ENCODE measurements at places on chromosomes 2 and 18.

DNA sequence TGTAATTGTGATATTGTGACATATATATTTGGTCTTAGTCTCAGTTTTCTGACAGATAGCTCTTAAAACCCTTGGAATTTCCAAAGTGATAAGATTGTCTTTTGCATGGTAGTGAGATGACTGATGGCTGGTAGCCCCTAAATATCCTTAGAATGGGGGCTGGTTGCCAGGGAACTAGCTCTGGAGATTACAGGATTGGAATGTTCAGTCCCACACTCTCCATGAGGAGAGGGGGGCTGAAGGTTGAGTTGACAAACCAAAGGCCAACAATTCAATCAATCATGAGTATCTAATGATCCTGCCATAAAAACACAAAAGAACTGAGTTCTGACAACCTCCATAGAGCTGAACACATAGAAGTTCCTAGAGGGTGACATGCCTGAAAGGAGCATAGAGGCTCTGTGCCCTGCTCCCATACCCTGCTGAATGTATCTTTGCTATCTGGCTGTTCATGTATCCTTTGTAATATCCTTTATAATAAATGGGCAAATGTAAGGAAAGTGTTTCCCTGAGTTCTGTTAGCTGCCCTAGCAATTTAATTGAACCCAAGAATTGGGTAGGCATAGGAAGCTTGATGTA, 1680.3 kb upstream of the PIK3C3 start:
- DNase-seq = no peak

GRCh38 chr2:190060626-190061025, 1.9 kb downstream of the MSTN start:
- no peak for DNase-seq

DNA sequence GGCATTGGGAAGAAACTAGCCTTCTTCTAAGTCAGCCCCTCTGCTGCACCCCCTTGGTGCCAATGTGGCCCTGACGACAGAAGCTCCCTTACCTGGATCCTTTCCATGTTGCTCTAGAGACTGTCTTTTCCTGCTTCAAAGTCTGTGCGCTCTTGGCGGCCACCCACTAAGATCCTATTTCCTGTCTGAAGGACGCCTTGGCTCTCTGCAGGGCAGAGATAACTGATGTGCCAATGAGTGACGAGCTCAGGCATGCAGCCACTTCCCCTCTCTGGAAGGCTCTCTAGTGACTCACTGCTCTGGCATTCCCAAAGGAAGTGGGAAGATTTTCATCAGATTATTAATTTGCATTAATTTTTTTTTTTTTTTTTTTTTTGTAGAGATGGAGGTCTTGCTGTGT, 273.5 kb downstream of the CDH20 start:
- DNase-seq = peak; percentile 93

DNA sequence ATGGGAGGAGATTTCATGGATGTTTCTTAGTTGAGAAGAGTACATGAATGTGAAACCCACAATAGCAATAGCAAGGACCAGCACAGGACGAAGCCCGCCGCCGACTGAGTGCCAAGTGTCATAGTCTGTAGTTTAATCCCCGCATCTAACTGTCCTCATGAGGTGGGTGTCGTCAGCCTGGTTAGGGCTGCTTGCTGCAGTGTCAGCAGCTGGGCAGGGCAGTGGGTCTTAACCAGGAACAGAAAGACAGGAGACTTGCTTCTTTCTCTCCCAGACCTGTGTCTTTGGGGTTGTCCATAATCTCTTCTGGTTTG, 146.6 kb downstream of the VAPA start:
- DNase-seq = no peak

- DNase-seq = no peak
These were observed 208.0 kb upstream of the FBXO11 start for GRCh38 chr2:48114256-48114655.

DNA sequence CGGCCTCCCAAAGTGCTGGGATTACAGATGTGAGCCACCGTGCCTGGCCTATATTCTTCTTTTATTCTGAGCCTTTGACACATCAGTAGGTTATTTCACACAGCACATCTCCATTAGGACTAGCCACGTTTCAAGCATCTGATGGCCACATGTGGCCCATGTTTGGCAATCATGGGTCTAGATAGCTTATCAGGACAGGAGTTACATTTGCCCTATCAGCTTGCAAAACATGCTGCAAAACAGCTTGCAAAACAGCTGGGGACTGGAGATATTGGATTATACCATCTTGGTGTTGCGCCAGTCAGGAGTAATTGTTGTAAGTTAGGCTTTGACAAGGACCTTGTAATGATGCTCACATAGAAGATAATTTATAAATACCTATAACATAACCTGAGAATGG, 94.9 kb downstream of the GBX2 start:
- no peak for DNase-seq

DNA sequence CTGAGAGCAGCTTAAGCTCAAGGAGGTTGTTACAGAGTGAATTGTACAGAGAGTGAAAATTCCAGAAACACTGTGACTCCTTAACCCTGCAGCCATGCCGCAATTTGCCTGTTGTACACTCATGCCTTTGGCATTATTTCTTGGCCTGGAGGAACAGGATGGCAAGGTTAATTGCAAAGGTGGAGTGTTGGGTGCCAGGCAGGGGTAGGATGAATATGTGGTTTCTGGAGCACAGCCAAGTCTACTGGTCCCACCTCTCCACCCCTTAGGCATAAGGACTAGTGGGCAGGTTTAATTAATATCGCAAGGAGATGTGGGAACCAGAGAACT, 250.2 kb downstream of the LRRTM1 start:
- DNase-seq = no peak

DNA sequence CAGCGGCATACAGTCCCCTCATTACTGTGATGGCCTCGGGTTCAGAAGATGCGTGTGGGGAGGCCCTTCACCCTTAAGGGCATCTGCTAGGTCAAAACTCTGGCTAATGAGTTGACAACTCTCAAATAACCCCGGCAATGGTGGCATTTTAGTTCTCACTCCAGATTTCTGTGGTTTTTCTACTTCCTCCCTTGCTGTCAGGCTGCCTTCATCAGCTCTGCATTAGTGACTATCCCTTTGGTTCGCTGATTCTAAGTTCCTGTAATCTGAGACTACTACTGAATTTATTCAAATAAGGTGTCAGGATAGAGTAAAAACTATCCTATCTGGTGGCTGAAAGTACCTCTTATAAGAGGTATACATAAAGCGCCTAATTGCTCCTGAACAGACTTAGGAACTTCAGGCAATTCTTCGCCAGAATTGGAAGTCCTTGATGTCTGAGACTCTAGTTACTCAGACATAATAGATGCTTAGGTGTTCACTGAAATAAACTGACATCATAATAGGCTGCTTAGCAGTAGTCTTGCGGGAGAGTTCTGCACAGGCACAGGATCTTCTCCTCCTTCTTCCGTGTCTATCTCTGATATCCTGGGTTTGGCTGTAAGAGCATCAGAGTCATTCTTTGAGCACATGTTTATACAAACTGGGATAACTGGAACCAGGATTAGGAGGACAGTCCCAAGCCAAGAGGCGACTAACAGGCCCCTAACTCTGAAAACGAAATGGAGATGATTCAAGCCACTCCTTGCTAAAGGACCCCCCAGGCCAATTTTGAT, 194.5 kb downstream of the DNER start:
- DNase-seq = no peak

- DNase-seq = no peak
These were observed 1.9 kb upstream of the TMEFF2 start for GRCh38 chr2:192196421-192197194.

GRCh38 chr2:176136374-176137251, 7.1 kb downstream of the HOXD8 start:
- DNase-seq = peak; percentile 99

DNA sequence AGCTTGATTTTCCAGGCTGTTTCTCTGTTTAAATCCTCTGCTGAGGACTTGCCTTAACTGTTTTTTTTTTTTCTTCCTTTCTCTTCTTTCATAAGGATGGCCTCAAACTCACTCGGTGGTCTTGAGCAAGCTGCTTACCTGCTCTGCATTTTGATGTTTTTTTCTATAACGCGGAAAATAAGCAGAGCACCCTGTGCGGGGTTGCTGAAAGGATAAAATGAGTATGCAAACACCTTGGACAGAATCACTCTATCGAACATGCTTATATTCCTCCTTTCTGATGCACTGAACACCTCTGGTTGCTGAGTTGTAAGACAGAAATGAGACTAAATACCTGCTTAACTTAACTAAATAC, 41.1 kb upstream of the DSC1 start:
- DNase-seq = no peak

DNA sequence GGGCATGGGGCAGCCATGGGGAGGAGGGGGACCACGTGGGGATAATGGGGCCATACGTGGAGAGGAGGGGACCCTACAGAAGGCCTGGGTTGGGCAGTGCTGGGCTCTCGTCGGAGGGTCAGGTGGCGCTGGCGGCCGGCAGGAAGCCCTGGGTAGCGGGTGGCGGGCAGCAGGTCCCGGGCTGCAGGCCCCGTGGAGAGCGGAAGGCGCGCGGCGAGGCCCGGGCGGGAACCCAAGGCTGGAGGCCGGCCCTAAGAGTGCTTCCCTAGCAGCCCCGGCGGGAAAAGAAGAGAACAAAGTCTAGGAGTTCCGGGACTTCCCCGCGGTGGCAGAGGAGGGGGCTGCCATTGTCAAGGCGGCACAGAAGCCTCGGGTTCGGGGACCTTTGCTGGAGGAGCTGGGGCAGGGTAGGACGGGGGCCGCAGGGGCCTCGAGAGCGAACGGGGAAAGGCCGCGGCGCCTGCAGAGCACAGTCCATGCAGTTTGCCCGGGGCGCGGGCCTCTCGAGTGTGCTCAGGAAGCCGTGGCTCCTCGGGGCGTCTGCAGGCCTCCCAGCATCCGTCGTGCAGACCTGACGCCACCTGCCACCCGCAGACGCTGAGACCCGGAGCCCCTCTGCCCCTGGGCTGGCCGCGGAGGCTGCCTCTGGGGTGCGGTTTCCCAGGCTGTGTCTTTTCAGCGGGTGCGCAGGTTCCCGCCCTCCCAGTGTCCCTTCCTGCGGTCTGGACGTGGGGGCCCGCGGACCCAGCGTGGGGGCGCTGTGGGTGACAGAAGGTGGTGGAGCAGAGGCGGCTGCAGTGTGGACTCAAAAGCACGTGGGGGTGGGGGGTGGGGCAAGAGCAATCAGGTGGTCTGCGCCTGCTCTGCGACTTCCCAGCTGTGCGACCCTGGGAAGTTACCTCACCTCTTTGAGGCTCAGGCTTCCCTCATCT, 19.4 kb upstream of the NCL start:
- peak; percentile 4 for DNase-seq

DNA sequence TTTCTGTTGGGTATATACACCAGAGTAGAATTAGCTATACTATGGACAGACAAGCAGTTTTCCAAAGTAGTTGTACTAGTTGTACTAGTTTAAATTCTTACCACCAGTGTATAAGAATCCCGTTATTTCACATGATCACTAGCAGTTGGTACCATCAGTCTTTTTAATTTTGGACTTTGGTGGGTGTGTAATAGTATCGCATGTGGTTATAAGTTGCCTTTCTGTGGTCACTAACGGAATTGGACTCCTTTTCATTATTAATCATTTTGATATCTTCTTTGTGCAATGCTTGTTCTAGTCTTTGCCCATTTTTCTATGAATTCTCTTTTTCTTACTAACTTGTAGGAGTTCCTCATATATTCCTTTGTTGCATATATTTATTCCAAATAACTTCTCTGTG, 89.8 kb downstream of the ASXL2 start:
- DNase-seq = no peak

GRCh38 chr18:13284330-13285027, 65.9 kb downstream of the LDLRAD4 start:
- no peak for DNase-seq

- DNase-seq = peak; percentile 45
These were observed 147.7 kb downstream of the KLHL29 start for GRCh38 chr2:23532391-23533337.

- no peak for DNase-seq
These were observed 91.1 kb upstream of the FZD7 start for GRCh38 chr2:201942531-201942930.

DNA sequence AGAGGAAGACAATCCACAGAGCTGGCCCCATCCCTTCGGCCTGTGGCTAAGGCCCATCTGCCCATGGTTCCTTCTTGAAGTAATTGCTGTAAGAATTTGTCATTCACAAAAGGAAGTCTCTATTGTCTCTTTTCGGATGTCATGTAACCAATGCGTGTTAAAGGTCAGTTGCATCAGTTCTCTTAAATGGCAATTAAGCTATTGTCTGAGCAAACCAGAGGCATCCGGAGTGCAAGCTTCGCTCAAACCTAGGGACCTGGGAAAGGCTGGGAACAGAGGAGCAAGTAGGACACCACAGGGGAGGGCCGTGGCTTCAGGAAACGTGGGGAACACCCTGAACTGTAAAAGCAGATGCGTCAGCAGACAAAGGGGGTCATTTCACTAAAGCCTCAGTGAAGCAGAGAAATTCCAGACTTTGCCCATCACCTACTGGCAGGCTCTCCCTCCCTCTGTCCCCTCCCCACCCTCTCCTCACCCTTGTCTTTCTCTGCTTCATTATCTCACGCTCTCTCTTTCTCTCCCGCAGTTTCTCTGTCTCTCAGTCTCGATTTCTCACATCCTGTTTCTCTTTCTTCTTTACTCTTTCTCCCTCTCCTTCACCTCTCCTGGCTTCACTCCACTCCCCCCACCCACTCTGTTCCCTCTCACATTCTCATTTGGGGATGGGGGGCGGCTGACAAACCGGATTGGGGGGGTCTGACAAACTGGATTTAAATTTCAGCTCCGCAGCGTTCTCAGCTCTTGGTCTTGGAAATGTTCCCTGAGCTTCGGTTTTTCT, 204.6 kb upstream of the TNP1 start:
- DNase-seq = no peak
